ENCODE measurements at places on chromosomes 16 and 17.

DNA sequence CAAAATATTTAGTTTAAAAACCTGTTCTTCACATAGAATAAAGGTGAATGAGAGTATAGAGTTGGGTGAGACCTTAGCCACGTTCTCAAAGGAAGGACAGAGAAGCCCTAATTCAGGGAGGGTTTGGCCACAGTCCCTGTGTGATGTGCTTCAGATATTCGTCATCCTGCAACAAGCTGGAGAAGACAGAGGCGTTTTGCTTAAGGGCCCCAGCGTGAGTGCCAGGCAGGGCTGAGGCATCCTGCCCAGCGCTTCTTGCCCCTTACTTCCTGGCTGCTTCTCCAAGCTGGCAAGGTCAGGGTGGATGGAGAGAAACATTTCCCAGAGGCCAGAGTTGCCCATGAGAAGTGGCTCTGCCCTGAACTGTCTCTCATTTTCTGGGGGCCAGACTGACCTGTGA is 46.9 kb downstream of the AXIN2 start:
- no peak for DNase-seq

- DNase-seq, result no peak
These were observed 7.3 kb downstream of the CDH13 start for GRCh38 chr16:82633964-82634600.

DNA sequence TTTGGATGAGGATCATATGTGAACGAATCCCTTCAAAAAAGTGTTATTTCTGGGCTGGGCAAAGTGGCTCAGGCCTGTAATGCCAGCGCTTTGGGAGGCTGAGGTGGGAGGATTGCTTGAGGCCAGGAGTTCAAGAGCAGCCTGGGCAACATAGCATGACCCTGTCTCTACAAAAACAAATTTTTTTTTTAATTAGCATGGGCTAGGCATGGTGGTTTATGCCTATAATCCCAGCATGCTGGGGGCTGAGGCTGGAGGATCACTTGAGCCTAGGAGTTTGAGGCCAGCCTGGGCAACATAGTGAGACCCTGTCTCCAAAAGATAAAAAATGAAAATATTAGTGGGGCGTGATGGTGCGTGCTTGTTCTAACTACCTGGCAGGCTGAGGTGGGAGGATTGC is 4.6 kb downstream of the TAOK1 start:
- DNase-seq, result no peak

DNA sequence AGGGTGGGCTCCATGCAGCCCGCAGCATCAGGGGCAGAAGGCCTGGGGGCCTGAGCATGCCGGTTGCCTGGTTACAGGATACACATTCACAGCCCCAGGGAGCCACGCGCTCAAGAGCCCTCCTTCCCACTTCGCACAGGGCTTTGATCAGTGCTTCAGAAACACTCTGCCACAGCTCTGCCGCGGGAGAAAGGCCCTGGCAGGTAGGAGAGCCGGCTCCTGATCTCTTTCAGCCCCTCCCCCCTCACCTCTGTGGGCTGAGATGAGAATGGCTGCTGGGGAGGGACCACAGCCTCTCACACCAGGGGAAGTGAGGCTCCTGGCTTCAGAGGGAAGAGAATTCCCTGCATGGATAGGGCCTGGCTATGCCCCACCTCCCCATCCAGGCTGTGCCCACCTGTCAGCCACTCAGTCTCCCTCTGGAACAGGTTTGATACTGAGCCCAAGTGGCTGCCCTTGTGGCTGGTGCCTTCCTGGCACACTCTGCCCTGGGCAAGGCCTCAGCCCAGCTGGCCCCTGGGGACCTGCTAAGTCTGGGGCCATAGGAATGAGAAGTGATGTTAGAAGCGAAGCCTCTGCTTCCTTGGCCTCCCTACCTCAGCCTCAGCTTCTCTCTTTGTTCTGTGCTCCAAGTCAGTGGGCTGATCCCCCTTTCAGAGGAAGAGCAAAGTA is 8.6 kb downstream of the DOK4 start:
- DNase-seq, result no peak

DNA sequence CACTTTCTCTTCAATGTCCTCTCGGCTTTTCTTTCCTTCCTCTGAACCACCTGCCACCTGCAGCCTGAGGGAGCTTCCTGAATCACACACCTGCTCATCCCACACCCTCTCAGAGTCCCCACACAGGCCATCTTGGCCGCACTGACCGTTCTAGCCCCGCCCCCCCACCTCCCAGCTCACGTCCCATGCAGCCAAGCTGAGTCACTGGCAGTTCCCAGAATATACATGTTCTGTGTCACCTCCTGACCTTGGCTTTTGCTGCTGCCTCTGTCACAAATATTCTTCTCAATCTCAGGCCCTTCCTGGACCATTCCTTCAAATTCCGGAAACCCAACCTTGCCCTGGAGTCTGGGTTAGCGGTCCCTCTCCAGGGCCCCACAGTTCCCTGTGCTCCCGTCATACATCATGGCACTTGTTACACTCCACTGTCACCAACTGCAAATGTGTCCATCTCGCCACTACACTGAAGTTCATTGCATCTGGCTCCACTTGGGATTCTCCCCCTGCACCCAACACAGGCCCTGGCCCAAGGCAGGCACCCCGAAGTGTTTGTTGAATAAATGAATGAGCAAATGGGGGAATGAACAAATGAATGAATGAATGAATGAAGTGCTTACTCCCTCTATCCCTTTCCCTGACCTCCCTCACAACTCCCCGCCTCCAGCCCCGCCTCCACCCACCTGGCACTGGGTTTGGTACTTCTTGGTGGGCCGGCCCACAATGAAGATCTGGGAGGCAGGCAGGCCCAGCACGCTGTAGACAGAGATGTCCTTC is 12.8 kb downstream of the PIMREG start:
- DNase-seq, result no peak

- peak; percentile 33 for DNase-seq
These were observed 11.3 kb downstream of the MCRIP1 start for GRCh38 chr17:81821603-81822311.

- DNase-seq, result no peak
These were observed 639.8 kb upstream of the RBFOX1 start for GRCh38 chr16:6692874-6693273.

DNA sequence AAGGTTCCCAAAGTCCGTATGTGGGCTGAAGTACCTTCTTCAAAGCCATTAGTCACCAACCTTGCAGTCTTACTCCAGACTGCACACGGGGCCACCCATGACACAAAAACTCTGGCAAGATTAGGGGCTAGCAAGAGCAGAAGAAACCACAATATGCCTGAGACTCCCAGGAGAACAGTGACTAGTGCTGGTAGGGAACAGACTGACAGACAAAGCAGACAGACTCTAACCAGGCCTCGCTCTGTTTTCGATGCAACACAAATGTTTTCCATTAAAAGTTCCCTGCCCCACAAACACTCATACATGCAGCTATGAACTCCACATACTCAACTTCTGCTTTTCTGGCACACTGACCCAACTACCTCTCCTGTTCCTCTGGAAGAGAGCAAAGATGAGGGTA is 102.2 kb downstream of the HIC1 start:
- DNase-seq, result no peak

GRCh38 chr17:56893503-56893902 is 20.3 kb downstream of the TRIM25 start:
- DNase-seq, result no peak

- no peak for DNase-seq
These were observed 120.6 kb downstream of the MAP2K6 start for GRCh38 chr17:69535016-69535570.

GRCh38 chr17:852349-852748 is 70.2 kb downstream of the MRM3 start:
- DNase-seq, result no peak

DNA sequence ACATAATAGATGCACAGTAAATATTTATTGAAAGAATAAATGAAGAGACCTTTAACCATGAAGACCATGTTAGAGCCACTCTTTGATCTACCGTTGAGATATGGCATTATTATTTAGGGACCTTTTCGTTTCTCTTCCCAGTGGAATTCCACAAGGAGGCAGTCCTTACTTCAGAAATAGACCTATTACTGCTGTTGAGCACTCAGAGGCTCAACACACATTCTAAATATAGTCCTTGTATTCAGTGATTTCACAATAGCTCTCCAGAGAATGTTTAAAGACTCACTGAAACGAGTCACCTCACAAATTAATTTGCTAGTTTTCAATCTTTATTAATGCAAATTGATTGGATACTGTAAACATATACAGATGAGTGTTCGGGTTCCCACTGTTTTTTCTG is 603.8 kb downstream of the CDH8 start:
- no peak for DNase-seq

GRCh38 chr17:44630703-44631102 is 25.6 kb upstream of the MEIOC start:
- no peak for DNase-seq

DNA sequence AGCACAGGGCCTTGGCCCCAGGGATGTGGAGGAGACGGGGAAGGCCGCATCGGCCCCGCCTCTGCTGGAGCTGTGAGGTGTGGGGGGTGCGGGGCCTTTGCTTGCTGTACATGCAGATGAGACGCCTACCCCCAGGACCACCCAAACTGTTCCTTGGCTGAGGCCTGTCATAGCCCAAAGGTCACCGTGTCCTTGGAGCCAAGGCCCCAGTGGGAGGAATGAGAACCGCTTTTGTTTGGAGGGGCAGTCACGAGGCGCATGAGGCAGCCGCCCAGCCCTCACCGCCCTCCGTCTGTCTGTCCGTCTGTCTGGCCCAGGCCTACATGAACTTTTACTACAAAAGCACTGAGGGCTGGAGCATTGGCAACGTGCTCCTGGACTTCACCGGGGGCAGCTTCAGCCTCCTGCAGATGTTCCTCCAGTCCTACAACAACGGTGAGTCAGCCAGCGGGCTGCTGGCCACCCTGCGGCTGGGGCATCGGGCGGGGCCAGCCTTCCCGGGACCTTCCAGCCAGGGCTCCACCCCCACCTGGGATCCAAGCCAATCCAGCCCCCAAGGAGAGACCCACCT is 8.8 kb downstream of the TAX1BP3 start:
- DNase-seq, result no peak

DNA sequence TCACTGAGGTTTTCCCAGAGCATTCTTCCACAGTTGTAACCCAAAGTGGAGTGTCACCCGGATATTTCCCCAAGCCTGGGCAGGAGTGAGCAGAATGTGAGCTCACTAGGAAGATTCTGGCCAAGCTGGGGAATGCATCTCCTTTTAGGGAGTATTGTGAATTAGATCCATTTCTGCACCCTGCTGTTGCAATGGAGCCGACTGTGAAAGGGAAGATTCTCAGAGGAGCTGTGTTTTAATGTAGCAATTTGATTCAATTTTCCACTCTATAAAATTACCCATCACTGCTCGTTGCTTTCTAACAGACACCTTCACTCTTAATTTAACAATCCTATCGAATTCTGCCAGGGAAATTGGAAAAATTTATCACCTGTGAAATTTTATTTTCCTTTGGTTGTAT is 70.8 kb downstream of the SNX11 start:
- no peak for DNase-seq

GRCh38 chr16:26802440-26802839 is 264.3 kb upstream of the C16orf82 start:
- DNase-seq, result no peak

DNA sequence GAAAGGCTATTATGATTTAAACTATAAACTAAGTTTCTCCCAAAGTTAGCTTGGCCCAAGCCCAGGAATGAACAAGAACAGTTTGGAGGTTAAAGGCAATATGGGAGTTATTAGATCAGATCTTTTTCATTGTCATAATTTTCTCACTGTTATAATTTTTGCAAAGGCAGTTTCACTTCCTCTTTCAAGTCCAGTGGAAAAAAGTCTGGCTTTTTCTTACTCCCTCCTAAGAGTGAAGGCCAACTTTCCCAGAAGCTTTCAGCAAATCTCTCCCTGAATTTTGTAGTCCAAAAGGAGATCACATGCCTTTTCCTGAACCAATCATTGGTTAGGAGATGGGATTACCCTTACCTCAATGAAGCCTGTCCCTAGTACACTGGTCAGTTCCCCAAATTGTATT is 9.1 kb upstream of the BLMH start:
- no peak for DNase-seq

- DNase-seq, result peak; percentile 93
These were observed 15.4 kb upstream of the ZNF287 start for GRCh38 chr17:16584273-16584995.

- DNase-seq, result no peak
These were observed 356.8 kb downstream of the SEC14L1 start for GRCh38 chr17:77497578-77497934.

GRCh38 chr17:1896243-1897104 is 66.7 kb downstream of the RPA1 start:
- no peak for DNase-seq

DNA sequence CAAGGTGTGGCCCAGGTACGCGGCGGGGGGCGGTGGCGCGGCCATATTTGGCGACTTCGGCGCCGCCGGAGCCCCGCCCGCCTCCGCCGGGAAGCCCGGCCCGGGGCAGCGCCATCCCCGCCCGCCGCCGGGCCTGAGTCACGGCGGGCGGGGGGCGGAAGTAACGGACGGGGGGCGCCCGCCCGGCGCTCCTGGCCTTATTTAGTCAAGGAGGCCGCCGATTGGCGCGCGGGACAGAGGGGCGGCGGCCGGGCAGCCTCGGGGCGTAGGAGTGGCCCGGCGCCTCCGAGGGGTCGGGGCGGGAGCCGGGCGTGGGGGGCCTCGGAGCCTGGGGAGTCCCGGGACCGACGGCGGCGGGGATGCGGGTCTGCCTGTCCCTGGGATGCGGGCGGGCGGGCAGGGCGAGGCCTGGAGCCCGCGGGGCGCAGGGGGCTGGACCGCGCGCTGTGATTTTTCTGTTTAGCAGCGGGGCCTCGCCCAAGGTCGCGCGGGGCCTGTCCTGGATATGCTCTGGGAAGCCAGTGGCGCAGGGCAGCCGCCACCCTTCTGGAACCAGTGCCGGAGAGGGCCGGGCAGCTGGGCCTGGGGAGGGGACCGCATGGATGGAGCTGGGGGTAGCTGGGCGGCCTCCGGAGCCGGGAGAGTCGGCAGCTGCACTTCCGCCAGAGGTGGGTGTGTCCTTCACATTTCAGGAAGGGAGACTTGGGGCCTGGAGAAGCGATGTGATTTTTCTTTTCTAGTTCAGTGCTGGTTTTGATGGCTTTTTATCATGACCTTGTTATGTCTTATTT is 2.3 kb upstream of the ACTG1 start:
- peak; percentile 71 for DNase-seq

DNA sequence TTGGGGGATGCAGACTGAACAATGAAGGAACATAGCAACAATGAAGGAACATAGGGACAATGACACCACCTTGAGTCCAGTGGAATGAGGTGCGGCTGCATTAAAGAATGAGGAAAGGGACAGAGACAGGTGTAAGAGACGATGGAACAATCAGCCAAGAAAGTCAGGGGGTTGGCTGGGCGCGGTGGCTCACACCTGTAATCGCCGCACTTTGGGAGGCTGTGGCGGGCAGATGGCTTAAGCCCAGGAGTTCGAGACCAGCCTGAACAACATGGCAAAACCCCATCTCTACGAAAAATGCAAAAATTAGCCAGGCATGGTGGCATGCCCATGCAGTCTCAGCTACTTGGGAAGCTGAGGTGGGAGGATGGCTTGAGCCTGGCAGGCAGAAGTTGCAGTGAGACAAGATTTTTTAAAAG is 13.6 kb upstream of the CBFB start:
- no peak for DNase-seq

GRCh38 chr16:20321671-20322070 is 5.6 kb downstream of the GP2 start:
- DNase-seq, result no peak

DNA sequence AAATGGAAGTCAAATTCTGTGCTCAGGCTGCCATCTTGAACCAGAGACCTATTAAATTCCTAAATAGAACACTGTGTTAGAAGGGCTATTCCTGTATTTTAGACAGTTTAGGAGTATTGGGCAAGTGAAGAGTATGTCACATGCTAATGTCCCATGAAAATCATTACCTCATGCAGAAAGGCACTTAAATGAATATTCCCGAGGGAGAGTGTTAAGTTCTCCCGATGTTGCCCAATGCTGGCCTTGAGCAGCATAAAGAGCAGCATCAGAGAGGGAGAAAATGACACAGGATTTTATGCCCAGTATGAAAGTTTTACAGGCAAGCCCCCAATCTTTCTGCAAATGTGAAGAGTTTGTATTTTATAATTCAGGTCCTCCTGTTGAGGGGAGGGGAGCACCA is 28.2 kb upstream of the SHISA6 start:
- DNase-seq, result no peak
